ENCODE measurements at places on chromosomes 1 and 21.

DNA sequence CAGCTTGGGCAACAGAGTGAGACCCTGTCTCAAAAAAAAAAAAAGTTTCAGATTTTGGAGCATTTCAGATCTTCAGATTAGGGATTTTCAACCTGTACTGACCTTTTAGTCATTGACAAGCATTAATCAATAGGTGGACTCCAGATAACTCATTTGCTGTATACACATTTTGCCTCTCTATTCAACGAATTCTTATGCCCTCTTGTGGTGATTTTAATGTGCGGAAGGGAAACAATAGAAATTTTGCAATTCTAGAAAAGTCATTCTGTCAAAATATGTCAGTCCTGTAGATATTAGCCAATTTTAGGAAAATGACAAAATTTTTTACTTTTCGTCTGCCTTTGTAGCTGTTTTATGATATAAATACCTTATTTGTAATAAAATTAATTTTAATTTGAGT lies 11.6 kb upstream of the OR2G2 start:
- peak; percentile 3 for DNase-seq

GRCh38 chr1:221816899-221817298 lies 75.0 kb upstream of the DUSP10 start:
- DNase-seq: no peak

DNA sequence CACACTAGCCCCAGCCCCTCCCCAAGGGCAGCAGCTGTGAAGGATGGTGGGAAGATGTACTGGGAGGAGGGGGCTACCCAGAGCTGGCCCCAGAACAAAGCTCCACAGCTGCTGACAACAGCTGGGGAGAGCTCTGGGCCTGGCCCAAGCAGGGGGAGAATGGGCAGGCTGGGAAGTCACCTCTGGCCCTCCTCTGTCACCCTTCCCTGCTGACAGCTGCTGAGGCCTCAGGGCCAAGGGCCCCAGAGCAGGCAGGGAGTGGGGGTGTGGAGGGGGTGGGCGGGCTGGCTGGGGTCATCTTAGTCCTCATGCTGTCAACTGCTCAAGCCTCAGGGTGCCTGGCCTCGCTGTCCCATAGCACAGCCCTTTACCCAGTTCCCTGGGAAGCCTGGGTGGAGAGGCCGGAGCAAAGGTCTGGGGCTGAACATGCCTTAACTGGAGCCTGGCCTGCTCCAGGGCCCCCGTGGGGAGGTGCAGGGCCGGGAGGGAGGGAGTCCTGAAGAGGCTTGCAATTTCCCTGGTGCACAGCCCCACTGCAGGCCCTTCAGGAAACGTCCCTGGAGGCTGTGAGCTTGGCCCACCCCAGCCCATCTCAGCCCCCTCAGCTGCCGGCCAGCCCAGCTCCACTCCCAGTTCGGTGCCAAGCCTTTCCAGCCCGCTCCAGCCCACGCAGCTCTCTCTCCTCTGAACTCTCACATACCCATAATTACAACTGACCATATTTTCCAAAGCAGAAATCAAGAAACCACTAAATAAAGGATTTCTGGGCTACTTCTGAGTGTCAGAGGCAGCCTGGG lies 25.7 kb downstream of the HSPG2 start:
- no peak for DNase-seq

DNA sequence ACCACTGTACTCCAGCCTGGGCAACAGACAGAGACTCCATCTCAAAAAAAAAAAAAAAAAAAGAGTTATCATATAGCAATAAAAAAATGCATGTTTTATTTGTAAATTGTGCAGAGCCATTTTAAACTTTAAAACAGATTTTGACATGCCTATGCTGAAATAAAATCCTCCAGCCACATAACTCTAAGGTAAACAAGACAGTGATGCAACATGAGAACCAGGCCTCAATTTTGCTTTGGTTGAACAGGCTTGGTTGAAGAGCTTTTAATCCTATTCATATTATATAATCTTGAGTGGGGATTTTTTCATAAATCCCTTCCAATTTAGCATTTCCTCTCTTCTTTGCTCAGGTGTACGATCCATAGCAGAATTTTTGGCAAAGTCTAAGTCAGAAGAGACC lies 26.1 kb downstream of the ARMH1 start:
- DNase-seq: no peak

DNA sequence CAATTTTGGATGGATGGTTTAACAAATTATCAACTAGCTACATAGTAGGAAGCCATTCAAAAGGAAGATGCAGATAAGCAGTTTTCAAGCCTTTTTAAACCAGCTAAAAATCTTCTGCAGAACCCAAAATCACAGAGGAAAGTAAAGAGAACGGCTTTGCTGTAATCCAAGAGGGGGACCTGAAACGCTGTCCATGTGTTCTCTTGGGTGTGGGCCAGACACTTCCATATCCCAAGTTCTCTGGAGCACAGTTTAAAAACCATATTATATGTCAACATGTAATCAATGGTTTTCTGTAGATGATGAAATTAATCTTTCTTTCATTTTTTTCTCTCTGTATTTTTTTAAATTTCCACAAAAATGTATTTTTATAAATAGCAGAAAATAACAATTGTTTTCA lies 90.5 kb downstream of the SELENOF start:
- no peak for DNase-seq

- DNase-seq: no peak
Measured at GRCh38 chr1:162011337-162012012, 12.2 kb downstream of the OLFML2B start.

DNA sequence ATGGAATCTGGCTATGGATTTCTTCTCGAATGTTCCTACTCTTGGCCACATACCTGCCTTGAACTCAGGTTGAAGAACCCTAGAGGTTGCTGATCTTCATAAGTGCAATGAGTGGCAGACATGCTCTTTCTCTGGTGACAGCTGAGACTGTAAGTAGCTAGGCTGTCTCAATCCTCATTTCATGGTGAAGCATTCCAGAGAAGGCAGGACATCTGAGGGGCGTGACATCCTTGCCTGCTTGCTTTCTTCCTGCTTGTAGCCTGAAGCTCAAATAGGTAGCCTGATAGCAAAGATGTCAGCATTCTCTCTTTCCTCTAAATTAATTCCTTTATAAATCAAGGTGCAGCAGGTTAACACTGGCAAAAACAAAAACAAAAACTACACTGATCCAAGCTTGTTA lies 114.6 kb upstream of the MAGI3 start:
- DNase-seq: no peak

DNA sequence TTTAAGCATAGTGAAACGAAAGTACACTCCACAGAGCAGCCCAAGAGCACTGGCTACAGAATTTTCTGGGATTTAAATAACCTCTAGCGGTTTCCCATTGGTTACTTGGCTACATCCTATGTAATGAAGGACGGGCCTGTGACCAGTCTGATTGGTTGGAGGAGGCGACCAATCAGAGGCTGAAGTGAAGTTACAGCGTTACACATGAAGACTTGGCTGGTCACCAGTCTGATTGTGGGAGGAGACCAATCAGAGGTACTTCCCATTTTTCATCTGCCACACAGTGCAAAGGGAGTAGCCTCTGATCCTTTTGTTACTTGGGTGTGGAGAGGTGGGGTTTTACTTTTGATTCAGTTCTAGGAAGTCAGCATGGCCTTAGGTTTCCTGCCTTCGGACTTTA lies 142.7 kb upstream of the SERTAD4 start:
- DNase-seq: no peak

DNA sequence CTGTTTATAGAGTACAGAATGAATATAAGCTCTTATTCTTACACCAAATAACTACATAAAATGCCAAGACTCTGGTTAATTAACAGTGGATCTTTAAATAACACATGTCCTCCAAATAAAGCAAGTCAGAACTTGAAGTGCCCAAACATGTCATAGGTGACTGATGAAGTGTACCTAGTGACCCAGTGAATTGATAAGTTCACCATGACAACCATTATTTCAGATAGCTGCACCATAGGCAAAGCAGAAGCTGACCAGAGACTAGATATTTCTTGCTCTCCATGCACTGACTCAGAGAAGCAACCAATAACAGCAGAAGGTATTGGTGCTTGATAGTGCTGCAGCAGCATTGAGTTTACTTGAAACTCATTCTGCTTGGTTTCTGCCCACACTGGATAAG lies 192.1 kb downstream of the DUSP10 start:
- no peak for DNase-seq

DNA sequence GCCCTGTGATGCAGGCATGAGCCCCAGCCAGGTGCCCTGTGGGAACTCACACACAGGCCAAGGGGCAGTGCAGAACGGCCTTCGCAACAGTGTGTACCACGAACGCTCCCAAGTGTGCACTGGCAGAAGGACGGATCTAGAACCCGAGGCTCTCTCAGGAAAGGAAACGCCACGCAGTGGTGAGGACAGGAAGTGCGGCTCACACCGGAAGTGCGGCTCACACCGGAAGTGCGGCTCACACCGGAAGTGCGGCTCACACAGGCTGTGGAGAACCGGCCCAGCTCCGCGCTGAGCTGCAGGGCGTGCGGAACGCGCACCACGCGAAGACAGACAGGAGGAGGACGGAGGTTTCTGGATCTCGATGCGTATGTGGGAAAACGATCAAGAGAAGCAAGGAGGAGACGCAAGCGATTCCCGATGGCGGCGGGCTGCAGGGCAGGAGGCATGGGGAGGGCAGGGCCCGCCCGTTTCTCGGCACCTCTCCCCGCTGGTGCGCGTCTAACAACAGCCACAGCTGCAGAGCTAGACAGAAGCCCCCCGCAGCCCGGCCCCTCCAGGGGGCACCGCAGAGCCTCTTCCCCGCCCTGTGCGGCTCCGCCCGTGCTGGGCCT lies 35.9 kb upstream of the TMEM52 start:
- DNase-seq: no peak

DNA sequence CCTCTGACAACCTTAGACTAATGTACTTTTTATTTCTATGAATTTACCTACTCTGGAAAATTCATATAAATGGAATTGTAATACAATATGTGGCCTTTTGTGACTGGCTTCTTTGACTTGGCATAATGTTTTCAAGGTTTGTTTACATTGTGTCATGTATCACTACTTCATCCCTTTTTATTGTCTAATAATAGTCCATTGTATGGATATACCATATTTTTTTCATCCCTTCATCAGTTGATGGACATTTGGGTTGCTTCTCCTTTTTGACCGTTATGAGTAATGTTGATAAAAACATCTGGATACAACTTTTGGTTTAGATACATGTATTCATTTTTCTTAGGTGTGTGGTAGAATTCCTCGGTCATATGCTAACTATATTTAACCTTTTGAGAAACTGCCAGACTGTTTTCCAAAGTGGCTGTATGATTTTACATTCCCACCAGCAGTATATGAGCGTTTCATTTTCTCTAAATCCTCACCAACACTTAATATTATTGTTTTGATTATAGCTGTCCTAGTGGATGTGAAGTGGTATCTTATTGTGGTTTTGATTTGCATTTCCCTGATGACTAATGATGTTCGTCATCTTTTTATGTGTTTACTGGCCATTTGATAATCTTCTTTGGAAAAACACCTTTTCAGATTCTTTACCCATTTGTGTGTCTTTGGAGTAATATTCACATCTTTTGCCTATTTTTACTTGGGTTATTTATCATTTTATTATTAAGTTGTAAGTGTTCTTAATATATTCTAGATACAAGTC lies 3.5 kb downstream of the RO60 start:
- DNase-seq: no peak

DNA sequence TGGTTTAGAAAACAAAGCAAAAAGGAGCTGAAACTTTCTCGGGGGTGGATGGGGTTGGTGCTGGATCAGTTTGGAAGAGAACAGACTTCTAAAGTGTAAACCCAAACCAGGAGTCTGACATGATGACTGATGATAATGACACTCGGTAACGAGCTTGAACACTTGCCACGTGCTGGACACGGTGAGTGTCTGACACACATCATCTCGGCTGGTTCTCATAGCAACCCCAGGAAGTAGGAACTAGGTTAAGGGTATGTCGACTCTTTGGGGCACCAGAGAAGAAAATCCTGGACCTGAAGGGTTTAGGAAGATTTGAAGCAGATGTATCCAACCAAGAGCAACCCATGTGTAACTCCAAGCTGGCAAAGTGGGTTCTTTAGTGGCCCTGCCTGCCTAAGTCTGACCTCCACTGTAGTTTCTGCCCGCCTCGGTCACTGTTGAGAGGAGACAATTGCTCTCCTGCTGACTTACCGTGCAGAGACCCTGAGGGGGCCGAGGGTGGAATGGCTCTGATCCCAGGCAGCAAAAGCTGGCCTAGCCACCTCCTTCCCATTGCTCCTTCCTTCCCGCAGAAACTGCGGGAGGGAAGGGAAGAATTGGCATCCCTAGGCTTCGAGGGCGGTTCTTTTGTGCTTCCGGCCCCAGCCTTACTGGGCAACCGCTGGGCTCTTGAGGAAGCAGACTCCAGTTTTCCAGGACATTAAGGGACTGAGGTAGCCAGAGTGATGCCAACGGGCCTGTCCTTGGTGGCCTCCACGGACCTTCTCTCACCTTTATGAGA lies 156.0 kb downstream of the TOMM20 start:
- DNase-seq: no peak

DNA sequence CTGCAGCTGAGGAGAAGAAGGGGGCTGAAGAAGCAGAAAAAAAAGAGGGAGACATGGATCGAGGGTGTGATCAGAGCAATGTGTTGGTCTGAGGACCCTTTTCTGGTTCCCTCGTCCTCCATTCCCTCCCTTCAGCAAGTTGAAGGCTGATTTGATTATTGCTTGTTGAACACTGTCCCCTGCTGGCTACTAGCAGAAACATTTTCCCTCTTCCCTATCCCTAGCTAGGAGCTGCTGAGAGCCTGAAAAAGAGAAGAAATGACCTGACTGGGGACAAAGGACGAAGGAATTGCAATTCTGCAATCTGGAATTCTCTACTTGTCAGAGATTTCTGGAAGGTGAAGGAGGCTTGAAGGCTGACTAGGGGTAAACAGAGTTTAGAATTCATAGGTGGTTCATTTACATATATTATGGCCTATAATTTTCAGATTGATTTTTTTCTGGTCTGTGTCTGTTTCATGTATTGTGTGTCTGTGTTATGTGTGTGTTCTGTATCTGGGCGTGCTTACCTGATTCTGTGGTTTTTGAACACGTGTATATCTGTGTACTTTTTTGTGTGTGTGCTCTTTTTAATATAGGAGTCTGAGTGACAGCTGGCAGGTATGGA lies 9.8 kb downstream of the NHLH1 start:
- peak; percentile 47 for DNase-seq

DNA sequence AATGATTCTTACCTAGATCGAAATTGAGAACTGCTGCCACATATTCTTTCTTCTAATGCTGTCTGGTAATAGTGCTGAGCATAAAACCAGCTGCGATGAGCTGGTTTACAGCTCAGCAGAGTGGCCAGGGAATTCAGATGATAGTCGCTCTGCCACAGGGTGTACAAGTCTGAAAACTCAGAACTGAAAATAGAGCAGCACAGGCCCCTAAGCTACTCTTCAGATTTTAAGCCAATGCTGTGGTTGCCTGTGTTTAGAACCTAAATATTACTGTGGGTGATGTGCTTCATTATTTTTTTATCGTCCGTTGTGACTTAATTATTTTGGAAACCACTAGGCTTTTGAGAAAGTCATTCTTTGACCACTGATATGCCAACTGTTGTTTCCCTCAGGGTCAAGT lies 152.0 kb downstream of the ADGRL4 start:
- no peak for DNase-seq

Measured in NCI-H1436 treated with DMSO at 0.1 percent for 48 hours (cell line).